ENCODE measurements at places on chromosomes 12 and 14.

DNA sequence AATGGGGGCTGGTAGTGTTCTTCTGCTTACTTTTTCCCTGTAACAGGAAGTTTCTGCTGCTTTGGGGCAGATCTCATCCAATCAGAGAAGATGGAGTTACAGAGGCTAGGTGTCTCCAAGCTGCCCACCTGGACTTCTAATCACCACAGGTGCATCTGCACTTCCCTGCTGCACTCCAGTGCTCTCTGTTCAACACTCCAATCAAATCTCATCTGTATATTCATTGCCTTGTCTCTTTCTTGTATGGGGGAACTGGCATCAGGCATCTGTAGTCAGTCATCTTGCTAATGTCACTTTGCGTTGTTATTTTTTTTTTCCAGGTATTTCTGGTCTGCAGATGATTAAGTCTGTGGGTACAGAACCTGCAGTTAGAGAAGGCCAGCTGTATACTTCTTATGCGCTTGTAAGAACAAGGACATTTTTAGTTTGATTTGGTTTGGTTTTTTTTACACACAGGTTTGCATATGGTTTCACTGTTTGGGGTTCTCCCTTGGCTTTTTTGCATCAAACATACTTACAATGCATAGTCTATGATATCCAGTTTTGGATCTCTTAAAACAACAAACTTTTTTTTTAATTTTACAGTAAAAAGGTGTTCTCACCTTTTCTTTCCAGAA is 116.0 kb downstream of the METTL25 start:
- DNase-seq = no peak

DNA sequence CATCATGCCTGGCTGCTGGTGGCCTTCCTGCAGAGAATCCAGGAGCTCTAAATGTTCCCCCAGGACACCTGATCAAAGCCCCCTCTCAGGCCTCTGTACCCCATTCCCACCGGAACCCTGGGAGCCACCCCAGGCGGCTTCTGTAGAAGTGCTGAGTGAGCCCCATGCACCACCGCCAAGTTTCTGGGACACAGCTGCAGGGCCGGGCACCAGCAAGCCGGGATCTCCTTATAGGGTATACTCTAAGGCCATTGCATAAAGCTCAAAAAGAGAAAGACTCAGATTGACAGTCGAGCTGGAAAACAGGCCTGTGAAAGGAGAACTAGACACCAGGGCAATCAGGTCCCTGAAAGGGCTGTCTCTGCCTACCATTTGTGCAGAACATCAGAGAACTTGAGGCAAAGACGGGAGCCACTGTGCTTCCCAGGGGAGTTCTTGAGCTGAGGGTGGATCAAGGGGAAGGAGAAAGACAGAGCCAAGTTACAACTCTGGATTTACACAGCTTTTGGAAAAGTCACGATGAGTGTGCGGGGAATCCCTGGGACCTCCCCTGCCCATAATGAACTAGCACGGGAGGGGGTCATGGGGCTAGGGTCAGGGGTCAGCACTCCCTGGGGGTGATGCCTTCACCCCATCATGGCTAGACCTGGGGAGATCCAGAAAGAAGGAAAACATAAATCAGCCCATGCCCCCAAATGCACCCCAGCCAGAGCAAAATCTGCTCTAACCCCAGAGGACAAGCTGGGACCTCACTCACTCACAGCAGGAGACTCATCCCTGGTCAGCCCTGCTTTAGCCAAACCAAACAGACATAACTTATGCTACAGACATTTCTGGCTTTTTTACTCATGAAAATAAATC is 51.1 kb downstream of the ITPK1 start:
- DNase-seq = no peak

GRCh38 chr14:67311868-67312267 is 47.7 kb downstream of the ATP6V1D start:
- no peak for DNase-seq

- peak; percentile 18 for DNase-seq
These were observed 152.2 kb upstream of the RGS6 start for GRCh38 chr14:71780075-71780474.

DNA sequence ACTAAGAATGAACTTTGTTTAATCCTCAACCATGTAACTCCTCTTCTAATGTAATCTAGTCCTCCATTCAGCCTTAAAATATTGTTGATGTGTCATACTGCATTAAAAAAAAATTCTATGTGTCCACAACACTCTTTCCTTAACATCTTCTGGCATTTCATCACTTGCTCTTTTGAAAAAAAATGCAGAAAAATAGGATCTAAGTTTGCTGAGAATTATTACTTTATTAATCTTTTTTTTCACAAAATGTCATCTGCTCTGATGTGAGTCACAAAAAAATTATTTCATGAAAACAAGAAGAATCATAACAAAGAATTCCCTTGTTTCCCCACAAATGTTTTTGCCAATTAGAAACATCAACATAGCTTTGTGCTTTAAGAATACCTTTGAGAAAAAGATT is 410.1 kb upstream of the MGAT4C start:
- no peak for DNase-seq

GRCh38 chr12:126811391-126811790 is 1455.6 kb upstream of the TMEM132C start:
- DNase-seq = no peak

DNA sequence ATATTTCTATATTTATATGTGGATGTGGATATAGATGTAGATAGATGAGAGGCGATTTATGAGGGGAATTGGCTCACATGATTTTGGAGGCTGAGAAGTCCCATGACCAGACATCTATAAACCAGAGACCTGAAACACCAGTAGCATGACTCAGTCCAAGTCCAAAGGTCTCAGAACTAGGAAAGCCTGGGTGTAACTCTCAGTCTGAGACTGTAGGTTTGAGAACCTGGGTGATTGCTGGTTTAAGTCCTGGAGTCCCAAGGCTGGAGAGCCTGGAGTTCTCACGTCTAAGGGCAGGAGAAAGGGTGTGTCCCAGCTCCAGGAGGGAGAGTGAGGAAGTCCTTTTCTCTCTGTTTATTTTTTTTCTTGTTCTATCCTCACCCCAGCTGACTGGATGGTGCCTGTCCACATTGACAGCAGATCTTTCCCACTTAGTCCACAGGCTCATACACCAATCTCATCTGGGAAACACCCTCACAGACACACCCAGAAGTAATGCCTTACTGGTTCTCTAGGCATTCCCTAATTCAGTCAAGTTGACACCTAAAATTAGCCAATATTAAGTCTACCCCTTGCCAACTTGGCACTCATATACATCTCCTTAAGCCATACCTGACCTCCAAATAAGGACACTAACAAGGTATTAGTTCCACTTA is 45.4 kb downstream of the EMP1 start:
- DNase-seq = no peak

GRCh38 chr14:59371771-59372170 is 93.4 kb downstream of the GPR135 start:
- no peak for DNase-seq

GRCh38 chr14:101862711-101863110 is 101.2 kb downstream of the PPP2R5C start:
- DNase-seq = no peak

- DNase-seq = no peak
These were observed 3.8 kb upstream of the SIVA1 start for GRCh38 chr14:104749111-104749649.

- DNase-seq = no peak
These were observed 85.0 kb upstream of the CAPRIN2 start for GRCh38 chr12:30839643-30840220.
